SK-N-SH (cell line): ENCODE measurements at places on chromosomes 12 and 14.

DNA sequence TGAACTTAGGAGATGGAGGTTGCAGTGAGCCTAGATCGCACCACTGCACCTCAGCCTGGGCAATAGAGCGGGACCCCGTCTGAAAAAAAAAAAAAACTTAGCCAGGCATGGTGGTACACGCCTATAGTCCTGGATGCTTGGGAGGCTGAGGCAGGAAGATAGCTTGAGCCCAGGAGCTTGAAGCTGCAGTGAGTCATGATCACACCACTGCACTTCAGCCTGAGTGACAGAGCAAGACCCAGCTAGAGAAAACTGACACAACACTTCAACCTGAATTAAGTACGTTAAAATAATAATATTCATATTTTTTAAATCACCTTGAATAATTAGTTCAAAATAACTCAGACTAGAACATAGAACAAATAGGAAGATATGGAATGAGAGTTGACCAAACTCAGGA is 5.7 kb upstream of the CATSPERB start:
- DNase-seq, result no peak

GRCh38 chr12:123134271-123134671 is 16.6 kb downstream of the PITPNM2 start:
- no peak for DNase-seq

DNA sequence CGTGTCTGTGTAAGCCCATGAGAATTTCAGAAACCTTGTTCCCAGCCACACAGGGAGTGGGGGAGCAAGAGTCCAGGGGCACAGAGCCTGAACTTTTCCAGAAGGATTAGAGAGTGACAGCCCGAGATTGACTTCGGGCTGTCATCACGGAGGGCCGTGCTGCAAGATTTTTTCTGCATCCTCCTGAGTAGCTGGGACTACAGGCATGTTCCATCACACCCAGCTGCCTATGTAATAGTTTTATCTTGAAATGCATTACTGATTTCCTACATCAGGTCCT is 14.4 kb downstream of the EVL start:
- DNase-seq, result no peak

DNA sequence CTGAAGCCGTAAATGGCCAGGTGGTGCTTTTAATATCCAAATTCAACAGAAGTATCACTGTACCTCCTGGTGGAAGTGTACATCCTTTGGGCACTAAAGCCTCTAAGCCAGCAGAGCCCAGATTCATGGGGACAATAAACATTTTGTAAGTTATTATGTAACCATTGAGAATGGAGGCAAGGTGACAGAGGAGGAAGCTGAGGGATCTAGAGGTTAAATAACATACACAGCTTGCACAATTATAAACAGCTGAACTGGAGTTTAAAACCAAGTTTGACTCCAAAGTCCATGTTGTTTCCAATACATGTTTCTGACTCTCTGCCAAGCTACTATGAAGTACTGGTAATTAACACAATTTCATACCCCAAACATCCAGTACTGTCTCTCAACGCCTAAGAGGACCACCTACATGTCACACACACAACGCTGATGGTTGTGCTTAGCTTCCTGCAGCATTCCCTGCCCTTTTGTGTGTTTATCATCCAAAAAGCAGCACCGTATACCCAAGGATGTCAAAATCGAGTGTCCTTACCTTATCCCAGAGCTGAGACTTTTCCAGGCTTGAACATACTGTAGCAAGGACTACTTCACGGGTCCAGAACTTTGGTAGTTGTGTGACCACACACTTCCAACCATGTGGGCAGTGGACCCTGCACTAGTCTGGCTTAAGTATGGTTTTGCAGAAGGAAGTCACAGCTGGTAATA is 41.3 kb downstream of the EGLN3 start:
- no peak for DNase-seq

DNA sequence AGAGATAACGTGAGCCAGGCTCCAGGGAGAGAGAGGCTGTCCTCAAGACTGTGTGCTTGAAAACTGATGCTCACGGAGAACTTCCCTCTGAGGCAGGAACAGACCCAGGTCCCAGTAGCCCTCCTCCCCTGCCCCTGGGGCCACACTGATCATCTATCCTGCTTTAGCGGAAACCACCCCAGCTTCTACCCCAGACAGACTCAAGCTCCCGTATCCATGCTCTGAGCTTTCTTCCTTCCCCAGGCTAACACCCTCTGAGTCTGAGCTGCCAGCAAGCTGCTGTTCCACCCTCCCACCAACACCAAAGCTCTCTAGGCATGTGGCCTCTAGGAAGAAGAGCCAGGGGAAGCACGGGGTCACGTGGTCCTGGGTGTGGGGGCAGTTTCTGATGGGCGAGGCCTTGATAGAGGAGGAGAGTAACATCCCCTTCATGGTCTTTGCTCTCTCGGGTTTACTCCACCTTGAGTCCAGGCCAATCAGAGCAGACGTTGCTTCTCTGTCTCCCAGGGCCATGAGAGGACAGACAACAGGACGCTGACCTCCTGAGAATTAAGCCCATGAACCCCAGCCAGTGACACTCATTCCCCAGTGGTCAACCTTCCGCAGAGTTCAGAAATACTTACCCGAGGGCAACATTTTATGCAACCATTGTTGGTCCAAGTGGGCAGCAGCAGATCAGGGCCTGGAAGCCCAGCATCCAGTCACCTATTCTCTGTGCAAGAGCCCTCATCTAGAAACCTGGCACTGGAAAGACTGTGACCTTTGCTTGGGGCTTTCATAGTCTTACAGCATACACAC is 1.4 kb downstream of the PCK2 start:
- peak; percentile 78 for DNase-seq

GRCh38 chr14:76307786-76308780 is 67.9 kb upstream of the ESRRB start:
- DNase-seq, result no peak

- DNase-seq, result no peak
These were observed 26.0 kb downstream of the XRCC3 start for GRCh38 chr14:103688906-103689902.

- DNase-seq, result no peak
These were observed 33.1 kb downstream of the SLC8B1 start for GRCh38 chr12:113301811-113302210.

DNA sequence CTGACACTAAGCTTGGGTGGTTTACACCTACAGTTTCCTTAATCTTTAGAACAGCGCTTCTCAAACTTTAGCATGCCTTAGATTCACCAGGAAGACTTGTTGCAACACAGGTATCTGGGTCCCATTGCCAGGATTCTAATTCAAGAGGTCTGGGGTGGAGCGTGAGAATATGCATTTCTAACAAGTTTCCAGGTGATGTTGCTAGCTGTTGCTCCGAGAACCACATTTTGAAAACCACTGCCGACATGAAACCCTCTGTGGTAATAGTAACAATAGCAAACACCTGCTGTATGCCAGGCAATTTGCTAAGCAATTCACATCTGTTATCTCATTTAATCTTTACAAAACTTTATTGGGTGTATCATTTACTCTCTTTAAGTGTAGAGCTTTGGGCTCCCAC is 58.6 kb downstream of the TRHDE start:
- DNase-seq, result no peak

GRCh38 chr14:42002141-42002540 is 395.5 kb downstream of the LRFN5 start:
- no peak for DNase-seq

DNA sequence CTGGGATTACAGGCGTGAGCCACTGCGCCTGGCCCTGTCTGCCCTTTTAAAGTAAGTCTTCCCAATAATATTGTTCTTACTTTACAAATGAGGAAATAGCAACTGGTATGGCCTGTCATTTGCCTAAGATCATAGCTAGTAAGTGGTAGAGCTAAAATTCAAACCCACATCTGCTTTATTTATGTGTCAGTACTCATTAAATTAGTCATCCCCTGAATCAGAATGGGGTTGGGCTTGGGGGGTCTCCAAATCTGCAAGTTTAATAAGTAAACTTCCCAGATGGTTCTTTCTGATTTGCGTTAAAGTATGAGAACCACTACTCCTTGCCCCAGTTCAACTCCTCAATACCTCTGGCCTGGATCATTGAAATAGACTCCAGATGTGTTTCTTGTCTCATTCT is 96.2 kb downstream of the FAR2 start:
- no peak for DNase-seq

DNA sequence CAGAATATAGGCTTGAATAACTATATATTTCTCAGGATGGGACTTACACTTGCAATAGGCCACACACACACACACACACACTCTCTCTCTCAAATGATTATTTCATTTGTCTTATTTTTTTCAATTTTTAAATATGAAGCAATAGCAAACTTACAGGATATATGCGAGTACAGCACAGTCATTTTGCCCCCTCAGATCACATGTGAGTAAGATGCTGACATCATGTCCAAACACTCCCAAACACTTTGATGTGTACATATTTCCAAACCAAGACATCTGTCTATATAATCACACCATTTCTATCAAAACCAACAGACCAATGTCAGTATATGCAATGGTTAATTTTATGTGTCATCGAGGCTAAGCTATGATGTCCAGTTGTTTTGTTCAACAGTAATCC is 1535.9 kb upstream of the FLRT2 start:
- no peak for DNase-seq

DNA sequence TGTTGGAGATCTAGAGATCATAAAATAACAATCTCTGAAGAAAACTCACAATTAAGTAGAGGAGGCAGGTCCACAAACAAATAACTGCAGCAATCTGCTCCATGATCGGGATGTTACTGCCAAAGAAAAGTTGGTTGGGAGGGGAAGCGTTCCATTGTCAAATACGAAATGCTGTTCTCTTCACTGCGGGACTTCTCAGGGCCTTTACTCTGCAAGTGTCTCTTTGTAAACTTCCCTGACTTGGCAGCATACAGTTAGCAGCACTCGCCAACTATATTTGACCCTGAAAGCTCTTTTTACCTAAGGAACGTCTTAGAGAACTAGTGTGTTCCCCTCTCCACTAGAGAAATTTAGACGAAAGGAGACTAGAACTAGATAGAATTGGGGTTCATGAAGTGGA is 780.7 kb upstream of the TBX3 start:
- DNase-seq, result no peak

- no peak for DNase-seq
These were observed 161.1 kb upstream of the RASSF8 start for GRCh38 chr12:25797386-25797785.

- DNase-seq, result no peak
These were observed 71.2 kb downstream of the KCNK13 start for GRCh38 chr14:90132821-90133570.
